Mesothelial cell of epicardium (in vitro differentiated cells): ENCODE measurements at places on chromosomes 11 and 22. TPM values are rescaled to one million over a fixed set of nuclear protein-coding genes. Genes with fewer than 3 reads are reported as not detected.

Gene CRYBB3
- 0.27 to 0.54 TPM (median 0.31 TPM) in 3 replicates for total RNA-seq

Gene SLC7A4
- 3.2 to 3.7 TPM (median 3.2 TPM) in 3 replicates for total RNA-seq

Gene OR5L2
- not detected in 3 replicates for total RNA-seq

Gene GLYAT
- not detected in 3 replicates for total RNA-seq

Gene PGA5
- not detected in 3 replicates for total RNA-seq
